Left lung (tissue), 14 donors: ENCODE measurements at places on chromosomes 11 and 22. TPM values are rescaled to one million over a fixed set of nuclear protein-coding genes. Genes with fewer than 3 reads are reported as not detected.

Gene RAB36
- 3.8 TPM for total RNA-seq

Gene GNG3
- total RNA-seq = not detected

Gene SLC22A24
- total RNA-seq = not detected

GRCh38 chr11:5380740-5381342 is 2.8 kb upstream of the OR51M1 start:
- no peaks in the 10 kb centered on the region for H3K27me3 ChIP-seq
- no peaks in the 10 kb centered on the region for H3K4me1 ChIP-seq
- no peaks in the 10 kb centered on the region for H3K36me3 ChIP-seq

GRCh38 chr11:2539371-2540222 is 94.8 kb downstream of the KCNQ1 start:
- DNase-seq = peak; percentile 60
- no peaks in the 10 kb centered on the region for H3K36me3 ChIP-seq
- no peaks in the 10 kb centered on the region for H3K27me3 ChIP-seq

- peaks cover 12% of the 10 kb centered on the region for H3K4me1 ChIP-seq
- no peak overlapping the region for H3K4me3 ChIP-seq
- H3K27me3 ChIP-seq = no peaks in the 10 kb centered on the region
- no peak for DNase-seq
- H3K36me3 ChIP-seq = no peaks in the 10 kb centered on the region
These were observed 47.5 kb downstream of the IRAG1 start for GRCh38 chr11:10646005-10646404.

DNA sequence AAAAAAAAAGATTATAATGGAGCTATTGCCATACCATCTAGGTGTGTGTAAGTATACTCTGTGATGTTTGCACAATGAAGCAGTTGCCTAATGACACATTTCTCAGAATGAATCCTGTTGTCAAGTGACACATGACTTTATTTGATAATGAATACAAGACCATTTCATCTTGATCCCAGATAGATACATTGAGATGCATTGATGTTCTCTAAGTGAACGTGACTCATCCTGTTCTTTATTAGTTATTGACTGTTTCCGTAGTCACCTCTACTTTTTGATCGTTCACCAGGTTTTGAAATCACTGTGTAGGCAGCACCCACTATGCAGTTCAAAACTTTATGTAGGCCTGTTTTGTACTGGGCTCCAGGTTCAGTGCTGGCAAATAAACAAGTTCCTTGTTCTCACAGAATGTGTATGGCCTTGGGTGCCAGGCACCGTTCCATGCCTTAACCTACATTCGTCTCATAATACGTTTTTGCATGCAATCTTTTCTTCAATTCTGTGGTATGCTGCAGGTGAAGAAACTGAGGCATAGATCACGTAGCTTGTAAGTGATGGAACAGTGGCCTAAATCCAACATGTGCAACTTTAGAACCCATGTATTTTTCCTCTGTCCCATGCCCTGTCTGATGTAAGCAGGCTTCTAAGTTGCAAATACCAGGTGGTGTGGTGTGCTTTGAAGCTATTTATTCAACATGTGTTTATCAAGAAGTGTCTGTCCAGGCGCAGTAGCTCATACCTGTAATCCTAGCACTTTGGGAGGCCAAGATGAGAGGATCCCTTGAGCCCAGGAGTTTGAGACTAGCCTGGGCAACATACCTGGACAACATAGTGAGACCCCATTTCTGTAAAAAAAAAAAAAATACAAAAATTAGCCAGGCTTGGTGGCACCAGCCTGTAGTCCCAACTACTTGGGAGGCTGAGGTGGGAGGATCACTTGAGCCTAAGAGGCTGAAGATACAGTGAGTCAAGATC is 10.4 kb downstream of the SREBF2 start:
- no peak for DNase-seq
- no peaks in the 10 kb centered on the region for H3K27me3 ChIP-seq
- H3K36me3 ChIP-seq = peaks cover 6% of the 10 kb centered on the region
- no peak overlapping the region for H3K27ac ChIP-seq
- no peak overlapping the region for H3K4me3 ChIP-seq
- H3K4me1 ChIP-seq = peaks cover 31% of the 10 kb centered on the region

DNA sequence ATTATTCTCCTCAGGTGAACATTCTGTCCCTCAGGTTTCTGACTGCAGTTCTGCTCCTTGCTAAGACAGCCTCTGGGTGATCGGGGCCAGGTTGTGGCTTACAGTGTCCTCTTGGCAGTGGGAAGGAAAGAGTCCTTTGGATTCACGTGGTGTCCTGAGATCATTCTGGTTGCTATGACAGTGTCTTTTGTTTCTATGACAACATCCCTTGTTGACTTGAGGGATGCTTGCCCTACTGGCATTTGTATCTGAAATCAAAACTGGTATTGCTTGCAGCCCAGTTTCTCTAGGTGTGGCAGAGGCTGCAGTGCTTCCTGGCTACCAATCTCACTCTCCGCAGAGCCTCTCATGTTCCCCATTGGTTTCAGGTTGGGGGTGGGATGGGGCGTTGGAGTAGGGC is 151.8 kb upstream of the CCDC90B start:
- no peak for DNase-seq
- H3K27ac ChIP-seq = no peak overlapping the region

GRCh38 chr11:23012930-23013329 is 152.7 kb upstream of the CCDC179 start:
- no peaks in the 10 kb centered on the region for H3K27me3 ChIP-seq
- no peak overlapping the region for H3K4me3 ChIP-seq
- no peaks in the 10 kb centered on the region for H3K4me1 ChIP-seq
- H3K27ac ChIP-seq = no peak overlapping the region
- no peaks in the 10 kb centered on the region for H3K36me3 ChIP-seq

DNA sequence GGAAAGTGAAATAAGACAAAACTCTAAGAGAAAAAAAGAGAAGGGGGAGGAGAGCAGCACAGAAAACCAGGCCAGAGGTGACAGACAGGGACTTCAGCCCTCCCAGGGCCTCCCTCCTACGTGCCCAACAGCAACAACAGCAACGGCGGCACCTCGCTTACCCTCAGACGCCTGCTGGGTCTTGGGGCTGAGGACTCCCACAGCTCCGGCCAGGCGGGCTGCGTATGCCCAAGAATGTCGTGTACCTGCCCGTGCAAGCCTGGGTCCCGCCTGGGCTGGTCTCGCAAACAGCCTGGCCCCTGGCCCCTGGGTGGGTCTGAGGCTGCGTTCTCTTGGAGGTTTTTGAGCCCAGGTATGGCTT is 30.5 kb downstream of the ARAP1 start:
- DNase-seq = peak; percentile 85
- peaks cover 45% of the 10 kb centered on the region for H3K36me3 ChIP-seq
- peak overlapping the region; percentile 87 for H3K27ac ChIP-seq
- H3K4me3 ChIP-seq = peak overlapping the region; percentile 65
- H3K27me3 ChIP-seq = no peaks in the 10 kb centered on the region
